ENCODE measurements at places on chromosomes 5 and 9.

DNA sequence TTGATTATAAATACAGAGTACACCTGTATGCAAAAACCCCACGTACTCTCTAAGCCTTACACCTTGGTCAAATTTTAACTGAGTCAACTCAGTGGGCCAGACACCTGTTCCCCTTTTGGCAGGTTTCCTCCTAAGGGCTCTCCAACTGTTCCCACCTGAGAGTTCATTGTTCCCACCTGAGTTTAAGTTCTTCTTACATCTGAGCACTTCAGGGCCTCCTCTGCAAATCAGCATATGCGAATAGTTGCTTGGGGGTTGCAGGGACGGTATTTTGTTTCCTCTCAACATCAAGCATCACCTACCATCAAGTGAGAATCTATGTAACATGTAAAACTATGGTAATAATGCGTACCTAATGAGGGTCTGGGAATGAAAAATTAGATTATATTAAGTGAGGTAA is 300.0 kb downstream of the PIK3R1 start:
- no peak for DNase-seq

- DNase-seq = no peak
These were observed 81.5 kb downstream of the NRG2 start for GRCh38 chr5:139961435-139962157.

GRCh38 chr9:113503131-113503541 is 39.6 kb downstream of the RGS3 start:
- no peak for DNase-seq

DNA sequence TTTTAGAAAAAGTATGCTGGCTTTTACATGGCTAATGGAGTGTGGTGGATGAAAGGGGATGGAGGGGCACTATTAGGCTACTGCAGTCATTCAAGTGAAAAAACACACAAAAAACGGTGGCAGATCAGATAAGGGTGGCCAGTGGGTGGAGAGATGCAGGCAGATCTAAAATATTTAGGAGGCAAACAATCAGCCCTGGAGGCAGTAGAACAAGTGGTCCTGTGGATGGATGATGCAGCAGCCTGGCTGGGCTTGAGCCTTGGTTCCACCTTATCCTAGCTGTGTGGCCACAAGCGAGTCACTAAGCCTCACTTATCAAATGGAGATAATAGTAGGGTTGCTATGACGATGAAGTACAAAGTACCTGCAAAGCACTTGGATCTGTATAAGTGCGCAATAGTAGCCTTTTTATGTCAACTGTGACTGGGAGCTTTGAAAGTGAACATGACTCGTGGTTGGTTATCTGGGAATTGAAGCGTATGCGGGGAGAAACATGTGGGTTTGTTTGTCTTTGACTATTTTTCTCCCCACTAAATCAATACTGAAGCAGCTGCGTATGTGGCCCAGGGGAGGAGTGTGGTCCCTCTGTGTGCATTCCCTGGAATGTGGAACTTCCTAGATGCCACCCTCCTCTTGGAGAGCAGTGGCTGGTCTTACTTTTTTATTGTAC is 20.2 kb downstream of the NSG2 start:
- no peak for DNase-seq

- DNase-seq = no peak
These were observed 133.1 kb downstream of the ATPSCKMT start for GRCh38 chr5:10116594-10116993.

DNA sequence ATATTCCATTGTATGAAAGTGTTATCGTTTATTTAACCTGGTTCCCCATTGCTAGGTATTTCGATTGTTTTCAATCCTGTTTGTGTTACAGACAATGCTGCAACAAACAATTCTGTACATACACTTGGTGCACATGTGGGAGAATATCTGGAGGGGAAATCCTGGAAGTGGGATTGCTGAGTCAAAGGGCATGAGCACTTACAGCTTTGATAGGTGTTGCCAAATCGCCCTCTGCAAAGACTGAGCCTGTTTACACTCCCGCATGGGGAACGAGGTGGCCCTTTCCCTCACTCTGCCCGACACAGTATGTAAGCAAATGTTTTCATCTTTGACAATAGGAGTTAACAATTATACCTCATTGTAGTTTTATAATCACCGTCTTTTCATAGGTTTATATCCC is 66.2 kb downstream of the PDE6A start:
- DNase-seq = no peak

DNA sequence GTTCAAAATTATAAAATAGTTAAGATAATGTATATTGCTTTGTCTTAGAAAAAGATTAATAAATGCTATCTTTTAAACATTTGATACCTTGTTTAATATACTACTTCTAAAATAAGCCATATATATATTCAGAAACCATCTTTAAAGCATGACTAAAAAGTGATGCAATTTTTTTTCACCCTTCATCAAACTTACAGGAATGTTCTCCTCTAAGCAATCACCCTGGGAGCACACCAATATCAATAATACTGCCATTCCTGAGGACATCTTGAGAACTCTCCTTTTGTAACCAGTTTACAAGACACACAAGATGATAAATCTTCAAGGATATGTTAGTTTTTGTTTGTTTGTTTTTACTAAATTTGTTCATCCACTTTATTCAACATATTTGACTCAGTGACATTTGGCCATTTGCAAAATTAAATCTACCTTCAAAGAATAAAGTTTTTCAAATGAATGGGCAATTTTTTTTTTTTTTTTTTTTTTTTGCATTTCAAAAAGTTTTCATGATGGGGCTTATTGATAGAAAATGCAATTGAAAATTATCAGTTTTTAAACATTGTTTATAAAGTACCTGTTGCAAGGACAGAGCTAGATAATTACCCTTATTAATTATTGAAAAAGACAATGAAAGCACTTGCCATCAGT is 17.2 kb downstream of the FOXD1 start:
- DNase-seq = no peak

DNA sequence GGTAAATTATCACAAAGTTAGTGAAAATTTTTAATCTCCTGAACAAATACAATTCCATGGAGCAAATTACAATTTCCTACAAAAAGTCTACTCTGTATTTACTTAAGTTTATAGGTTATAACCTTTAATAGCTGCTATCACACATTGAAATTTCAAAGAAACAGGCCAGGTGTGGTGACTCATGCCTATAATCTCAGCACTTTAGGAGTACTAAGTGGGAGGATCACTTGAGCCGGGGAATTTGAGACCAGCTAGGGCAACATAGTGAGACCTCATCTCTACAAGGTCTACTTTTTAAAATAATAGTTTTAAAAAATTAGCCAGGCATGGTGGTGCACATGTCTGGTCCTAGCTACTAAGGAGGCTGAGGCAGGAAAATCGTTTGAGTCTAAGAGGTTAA is 50.3 kb downstream of the HINT1 start:
- no peak for DNase-seq

- DNase-seq = no peak
These were observed 350.4 kb downstream of the PDE4D start for GRCh38 chr5:59542851-59543820.

- DNase-seq = no peak
These were observed 275.3 kb downstream of the GADD45G start for GRCh38 chr9:89880161-89880560.

DNA sequence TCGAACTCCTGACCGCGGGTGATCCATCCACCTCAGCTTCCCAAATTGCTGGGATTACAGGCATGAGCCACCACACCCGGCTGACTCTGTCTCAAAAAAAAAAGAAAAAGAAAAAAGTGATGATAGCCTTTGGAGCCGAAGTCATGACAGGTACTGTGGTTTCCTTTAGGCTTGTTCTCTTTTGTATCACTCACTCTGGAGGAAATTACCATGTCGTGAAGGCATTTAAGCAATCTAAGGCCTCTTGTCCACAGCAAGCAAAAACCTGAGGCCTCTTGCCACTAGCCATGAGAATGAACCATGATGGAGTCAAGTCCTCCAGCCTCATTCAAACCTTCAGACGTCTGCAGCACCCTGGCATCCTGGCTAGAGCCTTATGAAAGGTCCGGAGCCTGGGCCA is 286.1 kb downstream of the RAB3C start:
- DNase-seq = no peak

DNA sequence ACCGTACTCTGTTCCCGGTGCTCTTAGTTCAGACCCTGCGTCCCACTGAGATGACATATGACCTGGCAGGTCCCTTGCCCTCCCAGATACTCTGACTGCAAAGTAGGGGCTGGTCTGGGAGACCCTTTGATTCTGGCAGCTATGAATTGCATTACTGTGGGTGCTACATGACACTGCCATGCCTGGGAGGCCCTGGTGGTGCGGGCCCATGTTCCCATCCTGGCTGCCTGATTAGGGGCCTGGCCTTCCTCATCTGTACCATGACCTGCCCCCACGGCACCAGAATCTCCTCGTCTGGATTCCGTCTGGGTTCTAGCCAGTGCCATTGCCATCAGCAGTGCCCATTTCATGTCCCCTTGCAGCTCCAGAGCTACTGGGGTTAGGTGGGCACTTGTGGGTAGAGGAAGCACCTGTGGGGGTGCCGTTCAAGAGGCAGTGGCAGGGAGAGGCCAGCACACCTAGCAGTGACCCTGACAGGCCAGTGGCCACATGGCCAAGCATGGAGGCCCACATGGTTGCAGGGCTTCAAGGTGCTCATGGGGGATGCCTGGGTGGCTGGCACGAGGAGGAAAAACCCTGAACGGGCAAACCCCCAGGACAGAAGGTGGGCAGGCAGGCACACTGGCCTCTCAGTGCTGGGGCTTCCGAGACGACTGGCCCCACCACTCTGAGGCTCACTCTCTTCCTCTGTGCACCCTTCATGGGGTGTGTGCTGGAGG is 69.7 kb downstream of the PHF2 start:
- no peak for DNase-seq

- no peak for DNase-seq
These were observed 41.3 kb downstream of the CAST start for GRCh38 chr5:96703384-96703920.

- DNase-seq = no peak
These were observed 256.4 kb downstream of the ICE1 start for GRCh38 chr5:5678909-5679308.

- no peak for DNase-seq
These were observed 382.3 kb downstream of the ACTL7B start for GRCh38 chr9:108473209-108474112.

GRCh38 chr5:97418462-97418861 is 235.4 kb upstream of the RIOK2 start:
- no peak for DNase-seq

- no peak for DNase-seq
These were observed 78.5 kb downstream of the CACNA1B start for GRCh38 chr9:137956039-137956438.

DNA sequence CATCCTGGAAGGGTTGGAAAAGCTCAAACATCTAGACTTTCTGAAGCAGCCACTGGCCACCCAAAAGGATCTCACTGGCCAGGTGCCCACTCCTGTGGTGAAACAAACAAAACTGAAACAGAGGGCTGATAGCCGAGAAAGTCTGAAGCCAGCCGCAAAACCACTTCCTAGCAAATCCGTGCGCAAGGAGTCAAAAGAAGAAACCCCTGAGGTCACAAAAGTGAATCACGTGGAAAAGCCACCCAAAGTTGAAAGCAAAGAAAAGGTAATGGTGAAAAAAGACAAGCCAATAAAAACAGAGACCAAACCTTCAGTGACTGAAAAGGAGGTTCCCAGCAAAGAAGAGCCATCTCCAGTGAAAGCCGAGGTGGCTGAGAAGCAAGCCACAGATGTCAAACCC is 87.6 kb downstream of the MAP1B start:
- DNase-seq = no peak

DNA sequence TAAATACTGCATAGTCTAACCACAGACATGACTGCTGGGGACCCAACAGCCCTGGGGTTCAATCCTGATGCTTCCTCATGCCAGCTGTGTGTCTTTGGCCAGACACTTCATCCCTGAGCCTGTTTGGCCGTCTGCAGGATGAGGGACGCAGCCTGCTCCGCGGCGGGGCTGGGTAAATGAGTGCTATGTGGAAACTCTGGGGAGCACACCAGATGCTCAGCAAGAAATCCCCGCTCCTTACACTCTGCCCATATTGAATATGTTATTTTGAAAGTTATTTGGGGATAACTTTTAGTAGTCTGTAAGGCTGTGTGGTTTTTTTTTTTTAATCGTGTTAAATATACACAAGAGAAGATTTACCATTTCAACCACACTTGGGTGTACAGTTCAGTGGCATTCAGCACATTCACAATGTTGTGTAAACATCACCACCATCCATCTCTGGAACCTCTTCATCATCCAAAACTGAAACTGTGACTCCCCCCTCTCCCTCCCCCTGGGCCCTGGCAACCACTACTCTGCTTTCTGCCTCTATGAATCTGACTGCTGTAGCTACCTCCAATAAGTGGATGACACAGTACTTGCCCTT is 42.7 kb downstream of the SH3PXD2B start:
- DNase-seq = no peak

DNA sequence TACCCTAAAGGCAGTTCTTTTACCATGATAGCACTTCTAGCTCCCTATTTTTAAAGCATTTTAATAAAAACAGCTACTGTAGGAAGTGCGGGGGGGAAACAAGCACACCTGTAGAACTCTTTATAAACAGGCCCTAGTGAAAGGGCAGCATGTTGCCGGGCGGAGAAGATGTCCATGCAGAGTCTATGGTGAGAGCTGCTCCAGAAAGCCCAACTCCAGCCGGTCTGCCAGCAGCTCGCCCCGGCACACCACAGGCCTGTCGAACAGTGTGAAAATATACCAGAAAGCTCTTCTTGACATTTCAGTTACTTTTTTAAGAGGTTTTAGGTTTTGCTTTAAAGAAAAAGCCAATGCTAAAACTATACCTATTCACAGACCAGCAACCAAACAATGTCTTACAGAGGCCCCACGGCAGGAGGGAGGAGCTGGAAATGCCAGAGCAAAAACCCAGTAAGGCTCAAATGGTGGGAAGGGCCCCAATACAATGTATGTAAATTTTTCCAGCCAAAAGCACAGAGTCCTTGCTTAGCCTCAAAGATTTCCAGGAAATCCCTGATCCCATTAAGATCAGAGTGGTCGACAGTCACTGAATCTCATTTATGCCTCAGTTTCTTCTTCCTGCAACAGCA is 121.2 kb downstream of the SAXO1 start:
- no peak for DNase-seq

GRCh38 chr5:144391044-144391443 is 220.4 kb downstream of the KCTD16 start:
- DNase-seq = no peak

GRCh38 chr5:162995568-162995967 is 441.8 kb upstream of the CCNG1 start:
- no peak for DNase-seq

DNA sequence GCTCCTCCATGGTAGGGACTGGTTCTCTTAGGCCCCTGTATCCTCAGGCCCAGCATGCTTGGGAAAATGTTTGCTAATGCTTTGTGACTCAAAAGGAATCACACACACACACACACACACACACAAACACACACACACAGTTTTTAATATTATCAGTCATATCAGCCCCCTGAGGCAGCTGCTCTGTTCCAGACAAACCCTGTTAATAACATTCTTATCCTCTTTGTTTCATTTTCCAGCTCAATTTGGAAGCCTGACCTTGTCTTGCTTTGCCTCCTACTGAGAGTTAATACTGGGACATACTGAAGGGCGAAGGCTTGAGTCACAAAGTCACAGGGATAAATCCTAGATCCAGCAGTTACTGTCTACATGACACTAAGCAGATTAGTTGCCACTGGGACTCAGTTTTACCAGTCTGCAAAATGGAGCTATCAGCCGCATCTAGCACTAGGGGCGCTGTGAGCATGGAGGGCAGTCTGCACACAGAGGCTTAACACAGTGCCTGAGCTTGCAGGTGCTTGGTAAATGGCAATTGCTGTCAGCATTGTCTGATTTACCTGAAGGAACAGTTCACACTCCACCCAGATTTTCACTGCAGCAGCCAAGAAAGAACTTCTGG is 37.1 kb upstream of the KCNMB1 start:
- no peak for DNase-seq

Data from activated T-cell treated with anti-CD3 and anti-CD28 coated beads for 4 hours (primary cell).